Cardiac septum (tissue), 1 donor: ENCODE measurements at places on chromosomes 5 and 9. TPM values are rescaled to one million over a fixed set of nuclear protein-coding genes. Genes with fewer than 3 reads are reported as not detected.

GRCh38 chr5:71767661-71768060, 48.6 kb downstream of the CARTPT start:
- no peak for DNase-seq

DNA sequence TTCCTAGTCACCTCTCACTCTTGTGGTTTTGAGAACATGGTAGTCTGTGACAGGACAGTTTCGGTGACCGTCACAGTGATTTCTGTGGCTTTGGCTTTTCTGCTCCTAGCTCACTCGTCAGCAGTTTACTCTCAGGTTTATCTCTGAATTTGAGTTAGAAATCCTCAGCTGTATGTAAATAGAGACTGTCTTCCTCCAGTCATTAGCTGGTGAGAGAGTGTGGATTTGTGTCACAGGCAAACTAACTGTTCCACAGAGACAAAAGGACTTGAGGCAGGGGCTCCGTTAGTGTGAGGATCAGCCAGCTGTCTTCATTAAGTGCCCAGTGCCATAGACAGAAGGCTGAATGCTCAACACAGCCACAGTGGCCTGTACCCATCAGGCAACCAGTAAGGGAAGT, 131.4 kb downstream of the CD180 start:
- DNase-seq = no peak

GRCh38 chr9:125990793-125991220, 243.6 kb downstream of the PBX3 start:
- DNase-seq = peak; percentile 58

The NUTM2G gene
- not detected for total RNA-seq

DNA sequence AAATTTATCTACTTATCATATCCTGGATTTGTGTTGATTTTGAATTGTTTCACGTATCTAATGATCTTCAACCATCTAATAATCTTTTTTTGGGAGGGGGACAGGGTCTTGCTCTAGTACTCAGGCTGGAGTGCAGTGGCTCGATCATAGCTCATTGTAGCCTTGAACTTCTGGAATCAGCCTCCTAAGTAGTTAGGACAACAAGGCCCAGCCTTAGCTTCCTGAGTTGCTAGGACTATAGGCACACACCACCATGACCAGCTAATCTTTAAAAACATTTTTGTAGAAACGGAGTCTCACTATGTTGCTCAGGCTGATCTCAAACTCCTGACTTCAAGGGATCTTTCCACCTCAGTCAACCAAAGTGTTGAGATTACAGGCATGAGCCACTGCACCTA, 34.6 kb downstream of the MRPS27 start:
- DNase-seq = no peak

GRCh38 chr5:65708145-65708544, 13.8 kb downstream of the SGTB start:
- DNase-seq = no peak

DNA sequence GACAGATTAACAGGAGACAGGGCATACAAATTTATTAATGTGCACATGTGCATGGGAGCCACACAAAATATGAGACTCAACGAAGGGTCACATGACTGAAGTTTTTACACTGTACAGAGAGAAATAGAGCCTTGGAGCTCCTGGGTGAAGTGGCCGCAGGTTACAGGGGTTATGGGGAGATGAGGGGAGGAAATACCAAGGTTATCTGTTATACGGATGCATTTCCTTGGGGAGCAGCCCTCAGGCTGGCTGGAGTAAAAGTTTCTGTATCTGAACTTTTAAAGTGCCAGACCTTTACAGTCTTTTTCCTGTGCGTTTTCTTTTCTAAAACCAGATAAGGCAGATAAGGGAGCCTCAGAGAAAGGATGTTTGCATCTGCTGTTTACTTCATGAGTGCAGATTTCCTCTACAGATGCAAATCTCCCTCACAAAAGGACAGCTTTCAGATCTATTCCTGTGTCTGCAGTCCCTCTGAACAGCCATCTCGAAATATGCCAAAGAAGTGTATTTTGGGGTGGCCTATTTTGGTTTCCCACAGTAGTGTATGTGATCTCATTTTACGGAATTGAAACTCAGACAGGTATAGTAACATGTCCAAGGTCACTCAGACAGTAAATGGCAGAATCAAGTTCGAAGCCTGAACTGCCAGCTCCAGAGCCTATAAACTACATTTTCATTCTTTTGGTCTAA, 139.3 kb upstream of the FBXL17 start:
- DNase-seq = no peak

DNA sequence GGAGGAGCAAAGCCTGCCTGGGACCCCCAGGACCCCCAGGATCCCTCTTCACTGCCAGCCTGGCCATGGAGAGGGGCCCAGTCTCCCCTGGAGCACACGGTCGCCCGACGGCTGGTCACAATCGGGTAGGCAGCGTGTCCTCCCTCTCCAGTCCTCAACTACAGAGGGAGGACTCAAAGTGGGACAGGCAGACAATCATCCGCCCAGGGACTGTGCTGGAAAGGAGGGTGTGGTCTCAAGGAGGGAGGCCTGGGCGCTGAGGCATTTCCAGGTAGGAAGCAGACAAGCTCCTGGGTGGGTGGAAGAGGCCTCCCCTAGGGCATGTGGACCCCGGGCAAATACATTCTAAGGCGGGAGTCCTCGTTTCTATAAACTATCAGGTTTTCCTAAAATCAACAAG, 93.2 kb upstream of the ADAMTS2 start:
- no peak for DNase-seq

The SHISAL2B gene
- not detected for total RNA-seq

GRCh38 chr5:5521478-5521877, 99.0 kb downstream of the ICE1 start:
- no peak for DNase-seq

DNA sequence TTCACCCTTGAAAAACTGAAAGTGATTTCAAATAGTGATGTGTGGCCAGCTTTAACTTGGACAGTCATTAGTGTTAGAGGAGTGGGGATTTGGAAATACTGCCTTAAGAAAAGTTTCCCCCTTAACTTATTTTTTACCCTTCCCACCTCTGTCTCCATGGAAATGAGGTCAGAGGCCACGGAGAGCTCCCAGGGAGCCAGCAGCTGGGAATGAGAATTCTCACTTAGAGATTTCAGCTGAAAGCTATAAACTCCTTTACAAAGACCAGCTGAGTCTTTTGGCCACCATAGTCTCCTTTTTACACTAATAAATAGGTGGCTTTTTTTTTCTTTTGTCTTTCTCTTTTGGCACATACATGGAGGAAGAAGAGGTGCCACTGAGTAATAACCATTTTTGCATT, 45.7 kb upstream of the PIK3R1 start:
- DNase-seq = no peak

- DNase-seq = no peak
Observed at GRCh38 chr5:41878173-41878572, 7.9 kb upstream of the OXCT1 start.

GRCh38 chr5:79806741-79807140, 117.1 kb downstream of the CMYA5 start:
- DNase-seq = no peak

DNA sequence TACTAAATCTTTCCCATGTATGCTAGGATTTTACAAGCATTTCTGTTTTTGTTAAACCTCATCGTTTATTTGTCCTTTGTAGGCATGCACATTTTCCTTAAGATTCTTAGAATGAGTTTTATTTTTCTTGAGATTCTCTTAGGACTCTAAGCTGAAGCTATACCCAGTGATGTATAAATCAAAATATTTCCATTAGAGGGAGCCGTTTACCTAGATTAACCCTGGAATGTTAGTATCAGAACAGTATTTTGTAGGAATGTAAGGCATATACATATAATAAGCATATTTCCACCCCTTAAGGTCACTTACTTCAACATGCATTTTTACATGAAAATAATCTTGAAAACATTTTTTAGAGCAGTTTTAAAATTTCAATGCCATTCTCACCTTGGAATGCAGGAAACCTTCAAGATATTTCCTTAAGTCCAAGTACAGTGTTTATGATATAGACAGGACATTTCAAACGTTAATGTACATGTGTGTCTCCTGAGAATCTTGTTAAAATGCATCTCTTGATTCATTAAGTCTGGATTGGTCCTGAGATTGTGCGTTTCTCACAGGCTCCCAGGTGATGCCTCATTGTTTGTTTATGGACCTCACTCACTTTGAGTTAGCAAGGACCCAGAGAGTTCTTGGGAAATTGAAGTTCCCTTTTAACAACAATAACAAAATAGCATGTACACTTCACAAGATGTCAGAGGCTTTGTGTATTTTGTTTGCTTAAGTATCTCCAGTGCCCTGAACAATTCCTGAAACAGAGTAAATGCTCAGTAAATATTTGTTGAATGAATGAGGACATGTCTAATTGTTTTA, 34.9 kb upstream of the FCHO2 start:
- DNase-seq = no peak

DNA sequence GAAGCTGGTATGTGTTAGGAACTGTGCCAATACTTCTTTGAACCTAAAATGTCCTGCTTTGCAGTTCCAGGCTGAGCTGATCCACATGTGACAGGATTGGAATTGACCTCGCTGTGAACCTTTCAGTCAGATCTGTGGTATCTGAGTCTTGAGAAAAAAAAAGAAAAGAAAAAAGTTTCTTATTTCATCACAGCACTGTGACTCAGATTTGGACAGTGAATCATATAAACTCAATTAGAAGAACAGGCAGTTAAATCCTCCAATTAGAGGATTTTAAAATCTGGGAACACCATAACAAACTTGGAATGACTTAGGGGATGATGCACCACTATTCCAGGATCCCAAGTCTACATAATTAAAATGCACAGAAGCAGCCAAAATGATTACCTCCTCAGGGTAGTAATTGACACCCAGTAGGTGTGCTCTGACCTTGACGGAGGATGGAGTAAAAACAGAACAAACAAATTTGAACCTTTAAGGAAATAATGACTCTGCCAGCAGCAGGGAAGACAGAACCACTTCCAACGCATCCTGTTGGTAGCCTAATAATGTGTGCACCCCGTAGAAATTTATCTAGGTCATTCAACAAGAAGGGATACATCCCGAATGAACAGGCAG, 57.8 kb upstream of the RAI14 start:
- DNase-seq = no peak
